ENCODE measurements at places on chromosomes 1 and 21.
A peak's percentile ranks its signal among the peaks of the same experiment; 100 is the strongest.

- DNase-seq, result no peak
Observed at GRCh38 chr1:147786536-147786935, 26.1 kb upstream of the GJA5 start.

GRCh38 chr1:151553659-151554058, 13.6 kb downstream of the TUFT1 start:
- peak; percentile 54 for DNase-seq

DNA sequence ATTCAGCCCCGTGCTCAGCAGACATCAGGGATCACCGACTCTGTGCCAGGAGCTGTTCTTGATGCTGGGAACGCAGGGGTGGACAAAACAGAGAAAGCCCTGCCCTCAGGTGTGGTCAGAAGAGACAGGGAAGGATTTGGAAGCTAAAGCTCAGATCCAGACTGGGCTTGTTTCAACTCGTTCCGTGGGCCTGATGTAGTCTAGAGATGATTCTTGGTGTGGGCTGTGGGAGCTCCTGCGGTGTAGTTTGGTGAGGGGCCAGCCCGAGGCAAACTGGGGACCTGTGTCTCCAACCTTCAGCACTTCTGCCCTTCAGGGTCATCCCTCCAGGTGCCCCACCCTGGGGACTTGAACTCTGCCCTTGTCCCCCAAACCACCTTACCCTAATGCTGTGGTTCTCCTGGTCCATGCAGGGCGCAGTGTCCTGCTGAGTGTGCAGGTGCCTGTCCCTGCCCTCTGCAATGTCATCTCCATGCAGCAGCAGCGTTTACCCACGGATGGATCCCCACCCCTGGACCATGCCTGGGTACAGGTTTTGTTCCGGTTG, 17.3 kb upstream of the ABCG1 start:
- DNase-seq, result no peak

- no peak for DNase-seq
Observed at GRCh38 chr1:7747605-7748004, 23.5 kb upstream of the VAMP3 start.

GRCh38 chr21:28078126-28078525, 914.6 kb downstream of the LTN1 start:
- DNase-seq, result no peak

DNA sequence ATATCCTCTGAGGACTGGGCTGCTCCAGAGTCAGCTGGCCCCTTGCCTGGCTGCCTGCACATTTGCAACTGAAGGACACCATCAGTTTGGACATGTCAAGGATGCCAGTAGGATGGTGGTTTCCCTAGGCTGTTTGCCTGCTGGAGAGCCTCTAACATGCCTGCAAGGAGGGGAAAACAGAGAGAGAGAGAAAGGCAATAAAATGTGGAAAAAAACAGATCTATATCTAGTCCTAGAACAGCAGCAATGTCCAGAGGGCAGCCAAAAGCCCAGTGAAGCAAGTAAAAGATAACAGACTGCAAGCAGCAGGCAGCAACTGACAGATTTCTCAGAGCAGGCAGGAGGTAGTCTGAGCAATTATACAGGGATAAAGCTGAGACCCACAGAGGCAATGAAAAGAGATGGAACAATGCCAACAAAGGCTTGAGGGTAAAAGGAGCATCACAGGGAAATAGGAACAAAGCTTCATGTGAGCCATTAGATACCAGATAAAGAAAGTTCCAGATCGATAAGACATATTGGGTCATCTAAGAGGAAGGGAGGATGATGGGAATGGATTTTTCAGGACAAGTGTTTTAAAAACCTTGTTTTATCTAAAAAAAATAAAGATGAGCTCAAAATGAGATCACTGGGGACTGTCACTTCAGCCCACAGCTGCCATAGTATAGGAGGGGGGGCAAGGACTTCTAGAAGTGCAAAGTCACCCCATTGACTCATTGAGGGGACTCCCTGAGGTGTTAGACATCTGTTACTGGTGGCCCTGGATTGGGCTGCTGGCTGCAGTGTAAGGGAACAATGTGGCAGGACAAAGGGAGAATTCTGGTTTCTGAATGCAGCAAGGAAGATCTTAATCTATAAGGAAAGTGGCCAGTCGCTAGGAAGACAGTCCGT, 38.6 kb upstream of the GADD45A start:
- no peak for DNase-seq

DNA sequence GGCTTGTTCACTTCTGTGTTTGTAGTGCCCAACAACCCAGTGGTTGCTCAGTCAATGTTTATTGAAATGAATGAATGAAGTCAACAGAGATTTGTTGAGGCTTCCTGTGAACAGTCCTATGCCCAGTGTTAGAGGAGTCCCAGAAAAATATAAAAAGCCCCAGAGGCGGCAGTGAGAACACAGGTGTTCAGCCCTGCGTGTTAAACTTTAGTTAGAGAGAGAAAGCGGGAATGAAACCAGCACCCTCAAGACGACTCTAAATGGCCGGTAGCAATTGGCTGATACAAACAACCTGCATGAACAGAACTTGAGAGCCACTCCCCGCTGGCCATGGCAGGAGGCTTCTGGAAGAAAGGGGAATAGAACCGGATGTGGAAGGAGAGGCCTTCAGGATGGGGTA, 22.6 kb downstream of the TMEM51 start:
- no peak for DNase-seq

DNA sequence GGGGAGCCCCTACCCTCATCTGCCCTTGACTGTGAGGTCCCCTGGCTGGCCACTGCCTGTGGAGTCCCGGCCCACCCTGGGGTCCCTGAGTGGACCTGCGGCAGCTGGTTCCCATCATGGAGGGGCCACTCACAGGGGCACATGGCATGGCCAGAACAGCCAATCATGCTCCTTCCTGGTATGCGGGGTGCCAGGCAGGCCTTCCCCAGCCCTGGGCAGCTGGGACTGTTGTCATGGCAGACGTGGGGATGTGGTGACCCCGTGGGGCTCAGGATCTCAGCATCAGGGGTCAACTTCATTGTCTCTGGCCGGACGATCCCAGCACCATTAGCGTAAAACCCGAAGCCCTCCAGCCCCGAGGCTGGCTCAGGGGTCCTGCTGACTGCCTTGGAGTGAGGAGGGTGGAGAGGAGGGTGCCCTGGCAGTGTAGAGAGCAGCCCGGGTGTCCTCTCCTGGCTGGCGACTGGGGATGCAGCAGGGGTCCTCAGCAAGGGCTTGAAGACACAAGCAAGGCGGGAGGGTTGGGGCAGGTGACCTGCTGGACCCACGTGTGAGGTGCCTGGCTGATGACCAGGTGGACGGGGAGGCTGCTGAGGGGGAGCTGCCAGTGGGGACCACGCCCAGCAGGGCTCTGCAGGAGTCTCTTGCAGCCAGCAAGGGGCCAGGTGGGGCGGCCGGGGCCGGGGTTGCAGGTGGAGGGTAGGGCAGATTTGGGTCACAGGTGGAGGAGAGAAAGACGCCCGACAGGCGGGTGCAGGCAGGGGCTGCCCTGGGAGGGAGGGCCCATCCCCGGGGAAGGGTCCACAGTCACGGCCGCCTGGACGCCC, 45.1 kb downstream of the TRIM11 start:
- DNase-seq, result no peak

GRCh38 chr1:212700223-212700891, 717 bp upstream of the BATF3 start:
- peak; percentile 21 for DNase-seq

GRCh38 chr21:18987520-18988026, 584.0 kb upstream of the TMPRSS15 start:
- DNase-seq, result no peak

DNA sequence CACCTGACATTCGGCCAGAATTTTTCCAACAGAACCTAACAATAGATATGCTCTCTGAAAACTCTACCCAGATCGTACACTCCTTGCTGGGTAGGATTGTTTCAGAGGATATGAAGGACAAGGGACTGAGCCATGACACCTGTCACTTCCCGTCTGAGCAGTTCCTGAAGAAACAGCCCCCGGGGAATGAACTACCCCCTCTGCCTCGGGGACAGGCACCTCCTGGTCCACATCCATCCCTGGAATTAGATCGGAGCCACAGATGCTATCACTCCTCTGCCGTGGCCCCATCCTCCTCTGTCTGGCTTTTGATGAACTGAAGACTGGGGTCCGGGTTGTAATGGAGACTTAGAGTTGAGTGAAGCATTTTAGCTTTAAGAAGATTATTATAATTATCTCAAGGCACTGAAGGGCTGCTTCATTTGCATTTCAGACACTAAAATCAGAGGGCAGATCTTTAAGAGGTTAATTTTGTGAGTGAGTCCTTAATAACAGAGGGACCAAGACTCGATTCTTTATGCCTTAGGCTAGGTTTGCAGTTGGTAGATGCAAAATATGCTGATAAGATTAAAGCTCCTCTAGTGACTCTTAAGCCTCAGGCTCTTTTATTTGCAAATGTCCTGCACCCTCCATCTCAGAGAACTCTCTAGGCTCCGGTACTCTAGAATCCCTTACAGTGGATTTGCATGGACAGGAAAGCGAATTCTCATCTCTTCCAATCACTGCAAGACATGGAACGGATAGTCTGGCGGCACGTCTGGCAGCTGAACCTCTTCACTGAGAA, 333.8 kb downstream of the KIF26B start:
- no peak for DNase-seq

DNA sequence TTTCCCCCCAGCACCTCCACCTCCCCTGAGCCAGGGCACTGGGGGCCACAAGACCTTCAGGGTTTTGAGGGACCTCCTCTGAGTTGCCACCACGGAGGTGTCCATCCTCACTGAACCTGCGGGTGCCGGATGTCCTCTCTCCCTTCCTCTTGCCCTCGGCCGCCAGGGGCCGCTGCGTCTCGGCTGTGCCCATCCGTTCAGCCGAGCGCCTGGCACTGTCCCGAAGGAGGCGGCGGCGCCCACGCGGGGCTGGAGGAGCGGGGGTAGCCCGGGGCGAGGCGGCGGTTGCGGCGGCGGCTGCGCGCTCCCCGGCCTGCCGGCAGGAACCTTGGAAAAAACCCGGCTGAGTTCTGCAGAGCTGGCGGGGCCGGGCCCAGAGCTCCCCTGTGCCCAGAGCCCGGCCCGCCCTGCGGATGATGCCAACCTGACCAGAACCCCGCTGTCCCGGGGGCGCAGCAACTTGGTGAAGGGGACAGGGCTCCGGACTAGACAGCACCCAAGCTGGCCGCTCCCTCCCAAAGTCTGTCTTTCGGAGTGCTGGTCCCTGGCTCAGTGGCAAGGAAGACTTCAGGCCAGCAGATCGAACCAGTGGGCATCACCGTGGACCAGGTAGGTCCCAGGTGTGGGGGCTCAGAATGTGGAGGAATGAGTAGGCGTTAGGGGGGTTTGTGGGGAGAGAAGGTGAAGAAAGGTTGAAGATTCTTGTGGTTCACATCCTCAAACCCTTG, 3.7 kb upstream of the PPM1J start:
- DNase-seq, result peak; percentile 89

DNA sequence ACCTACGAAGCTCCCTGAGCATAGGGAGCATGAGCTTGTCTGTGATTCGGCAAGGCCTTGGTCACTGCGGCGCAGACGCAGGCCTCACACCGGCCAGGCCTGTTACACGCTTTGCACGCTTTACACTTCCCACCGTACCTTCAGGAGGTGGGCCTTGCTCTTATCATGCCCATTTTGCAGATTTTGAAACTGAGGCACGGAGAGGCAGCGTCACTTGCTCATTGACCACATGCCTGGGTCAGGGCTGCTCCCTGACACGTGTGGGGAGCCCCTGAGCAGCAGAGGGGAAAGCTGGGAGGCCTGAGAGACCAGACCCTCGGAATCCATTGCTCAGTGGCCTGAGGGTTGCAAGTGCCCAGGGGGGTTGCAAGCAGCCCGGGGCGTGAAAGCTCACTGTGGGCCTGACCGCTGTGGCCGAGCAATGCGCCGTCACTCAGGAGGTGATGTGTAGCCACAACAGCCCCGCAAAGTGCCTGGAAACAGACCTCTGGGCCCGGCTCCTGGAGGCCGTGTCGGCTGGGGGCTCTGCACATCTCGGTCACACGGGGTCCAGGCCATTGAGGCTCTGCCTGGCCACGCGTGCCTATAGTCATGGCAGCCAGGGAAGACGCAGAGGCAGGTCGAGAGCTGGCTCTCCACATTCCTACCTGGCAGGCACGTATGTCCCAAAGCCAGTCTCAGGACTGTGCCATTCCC, 6.9 kb downstream of the ARHGEF16 start:
- no peak for DNase-seq

DNA sequence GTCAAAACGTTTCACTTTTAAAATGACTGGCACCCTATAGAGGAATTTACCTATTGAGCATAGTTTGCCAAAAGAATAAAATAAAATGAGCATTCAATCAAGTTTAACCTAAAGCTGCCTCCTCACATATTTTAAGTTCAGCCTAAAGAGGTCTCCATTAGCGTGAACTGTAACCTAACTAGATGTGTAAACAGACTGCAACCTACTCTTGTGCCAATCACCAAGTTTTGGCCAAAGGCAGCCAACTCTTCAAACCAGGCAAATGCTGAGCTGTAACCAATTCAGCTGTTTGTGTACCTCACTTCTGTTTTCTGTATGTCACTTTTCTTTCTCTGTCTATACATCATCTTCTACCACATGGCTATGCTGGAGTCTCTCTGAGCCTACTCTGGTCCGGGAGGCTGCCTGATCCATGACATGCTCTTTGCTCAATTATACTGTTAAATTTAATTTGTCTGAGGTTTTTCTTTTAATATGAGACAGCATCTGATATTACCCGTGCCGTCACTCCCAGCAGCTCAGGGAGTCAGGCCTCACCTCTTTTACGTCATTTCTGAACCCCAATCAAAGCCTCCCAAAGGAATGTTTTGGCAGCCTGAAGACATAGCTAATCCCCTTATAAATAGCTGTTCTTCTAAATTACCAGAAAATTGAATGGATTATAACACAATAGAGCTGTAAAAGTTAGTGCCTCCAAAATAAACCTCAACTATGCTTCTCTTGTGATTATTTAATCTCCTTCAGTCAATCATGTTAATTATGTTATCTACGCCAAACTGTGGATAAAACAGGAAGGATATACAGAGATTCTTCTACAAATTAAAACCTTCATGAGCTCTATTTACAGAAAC, 81.0 kb upstream of the NR5A2 start:
- no peak for DNase-seq

- no peak for DNase-seq
Observed at GRCh38 chr1:180027949-180028445, 73.4 kb downstream of the CEP350 start.

- DNase-seq, result peak; percentile 81
Observed at GRCh38 chr1:26853156-26853555, 9.8 kb upstream of the SFN start.

- no peak for DNase-seq
Observed at GRCh38 chr1:219555806-219556205, 57.1 kb downstream of the ZC3H11B start.

- no peak for DNase-seq
Observed at GRCh38 chr21:38039841-38040240, 123.6 kb upstream of the KCNJ6 start.

- no peak for DNase-seq
Observed at GRCh38 chr21:17488620-17489019, 24.2 kb upstream of the CXADR start.

GRCh38 chr1:190578017-190578416, 100.4 kb upstream of the BRINP3 start:
- DNase-seq, result no peak

DNA sequence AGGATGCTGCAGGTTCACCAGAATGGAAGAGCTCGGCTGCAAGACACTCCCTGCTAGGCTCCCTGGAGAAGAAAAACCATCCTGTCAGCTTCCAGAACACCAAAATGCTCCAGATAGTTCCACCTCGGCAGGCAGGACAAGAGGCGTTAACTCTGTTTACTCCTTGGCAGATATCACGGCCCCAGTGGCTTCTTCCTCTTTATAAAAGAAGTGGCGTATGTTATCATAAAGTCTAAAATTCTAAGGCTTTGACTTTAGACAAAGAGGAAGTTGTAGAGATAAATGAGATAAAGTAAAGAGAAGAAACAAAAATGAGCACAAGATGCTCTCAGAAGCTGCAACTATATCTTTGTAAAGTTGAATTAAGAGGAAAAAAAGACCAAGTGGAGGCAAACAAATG, 24.3 kb upstream of the MTF1 start:
- no peak for DNase-seq

Measured in urothelium cell line (cell line).